ENCODE measurements at places on chromosomes 4 and X.

- DNase-seq = no peak
These were observed 167.3 kb downstream of the SLIT2 start for GRCh38 chr4:20418861-20419451.

- DNase-seq = no peak
These were observed 155.3 kb upstream of the GPC4 start for GRCh38 chrX:133570549-133570948.

DNA sequence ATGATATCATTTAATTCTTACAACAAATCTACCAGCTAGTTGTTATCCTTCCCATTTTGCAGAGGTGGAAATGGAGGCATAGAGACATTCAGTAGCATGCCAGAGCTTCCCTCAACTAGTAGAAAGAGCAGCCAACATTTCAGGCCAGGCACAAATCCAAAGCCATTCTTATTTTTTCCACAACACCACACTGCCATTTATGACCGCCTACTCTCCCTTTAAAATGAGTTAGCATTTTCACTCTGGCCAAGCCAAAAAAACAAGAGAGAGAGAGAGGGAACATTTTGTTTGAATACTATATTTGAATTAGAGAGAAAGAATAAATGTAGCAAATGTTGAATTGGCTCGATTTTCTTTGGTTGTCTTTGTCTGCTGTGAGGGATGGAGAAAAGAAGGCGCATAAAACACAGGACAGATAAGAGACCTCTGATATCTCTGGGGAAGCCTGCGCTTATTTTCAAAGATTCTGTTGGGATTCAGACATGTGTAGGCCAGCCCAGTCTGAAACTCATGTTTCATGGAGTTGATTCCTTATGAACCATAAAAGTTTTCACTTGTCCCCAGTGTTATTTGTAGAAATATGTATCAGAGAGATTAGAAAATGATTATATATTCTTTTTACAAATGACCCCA is 265.7 kb downstream of the RAB28 start:
- no peak for DNase-seq

GRCh38 chr4:120105472-120105871 is 38.8 kb upstream of the MAD2L1 start:
- no peak for DNase-seq

- no peak for DNase-seq
These were observed 219.6 kb upstream of the DIAPH2 start for GRCh38 chrX:96464880-96465558.

DNA sequence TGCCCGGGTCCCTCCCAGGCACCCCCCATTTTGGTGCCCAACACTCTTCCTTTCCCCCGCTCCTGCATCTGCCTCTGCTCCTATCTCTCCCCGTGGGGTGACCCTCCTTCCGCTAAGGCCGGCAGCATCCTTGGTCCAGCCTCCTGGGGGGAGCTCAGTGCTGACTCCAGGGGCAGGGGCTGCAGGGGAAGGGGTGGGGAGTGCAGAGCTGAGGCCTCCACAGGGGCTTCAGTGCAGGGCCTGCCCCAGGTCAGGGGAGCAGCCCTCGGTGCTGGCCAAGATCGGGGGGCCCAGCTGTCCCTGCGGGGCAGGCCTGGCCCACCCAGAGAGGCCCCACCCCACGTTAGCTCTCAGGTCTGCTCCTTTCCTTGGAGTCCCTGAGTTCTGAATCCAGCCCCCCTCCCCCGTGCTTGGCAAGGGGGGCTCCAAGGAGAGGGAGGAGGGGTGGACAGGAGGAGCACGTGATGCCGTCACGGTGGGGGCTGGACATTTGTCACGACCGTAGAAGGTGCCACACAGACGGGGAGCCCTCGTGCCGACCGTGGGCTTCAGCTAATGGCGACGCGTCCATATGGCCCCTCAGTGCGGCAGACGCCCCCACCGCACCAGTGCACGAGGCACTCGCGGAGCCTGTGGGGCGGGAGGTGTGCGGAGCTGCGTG is 63.5 kb upstream of the ADRA2C start:
- DNase-seq = no peak

GRCh38 chrX:39795605-39796004 is 302.2 kb downstream of the BCOR start:
- no peak for DNase-seq

DNA sequence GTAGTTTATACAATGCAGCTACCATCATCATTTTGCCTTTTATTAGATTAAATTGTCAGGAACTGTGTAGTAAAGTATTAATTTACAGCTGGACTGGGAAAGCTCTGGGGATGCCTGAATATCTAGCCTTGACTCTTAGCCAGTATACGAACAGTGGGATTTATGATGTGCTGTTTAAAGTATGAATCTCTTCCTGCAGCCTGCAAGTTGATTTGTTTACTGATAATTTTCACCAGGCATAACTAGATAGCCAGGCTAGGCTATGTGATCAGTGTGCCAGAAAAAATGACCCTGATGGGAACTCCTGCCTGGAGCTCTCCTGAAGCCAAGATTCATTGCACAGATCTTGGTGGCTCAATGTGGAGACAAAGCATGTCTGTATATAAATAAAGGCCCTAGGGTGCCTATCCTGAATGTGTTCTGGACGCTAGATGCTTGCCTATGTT is 119.2 kb downstream of the SCLT1 start:
- no peak for DNase-seq

DNA sequence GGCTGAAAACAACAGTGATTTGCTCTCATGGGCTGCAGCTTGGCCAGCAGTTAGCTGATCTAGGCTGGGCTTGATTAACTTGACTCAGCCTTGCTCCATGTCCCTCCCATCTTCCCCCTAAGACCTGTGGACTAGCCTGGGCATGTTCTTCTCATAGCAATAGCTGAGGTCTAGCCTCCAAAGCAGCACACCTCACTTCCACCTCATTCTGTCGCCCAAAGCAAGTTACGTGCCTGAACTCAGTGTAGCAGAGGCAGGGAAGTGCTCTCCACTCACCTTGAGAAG is 62.2 kb downstream of the EVC start:
- peak; percentile 49 for DNase-seq

- no peak for DNase-seq
These were observed 64.6 kb upstream of the PAGE1 start for GRCh38 chrX:49760290-49760890.

- DNase-seq = no peak
These were observed 21.4 kb upstream of the NOX1 start for GRCh38 chrX:100895365-100896075.

DNA sequence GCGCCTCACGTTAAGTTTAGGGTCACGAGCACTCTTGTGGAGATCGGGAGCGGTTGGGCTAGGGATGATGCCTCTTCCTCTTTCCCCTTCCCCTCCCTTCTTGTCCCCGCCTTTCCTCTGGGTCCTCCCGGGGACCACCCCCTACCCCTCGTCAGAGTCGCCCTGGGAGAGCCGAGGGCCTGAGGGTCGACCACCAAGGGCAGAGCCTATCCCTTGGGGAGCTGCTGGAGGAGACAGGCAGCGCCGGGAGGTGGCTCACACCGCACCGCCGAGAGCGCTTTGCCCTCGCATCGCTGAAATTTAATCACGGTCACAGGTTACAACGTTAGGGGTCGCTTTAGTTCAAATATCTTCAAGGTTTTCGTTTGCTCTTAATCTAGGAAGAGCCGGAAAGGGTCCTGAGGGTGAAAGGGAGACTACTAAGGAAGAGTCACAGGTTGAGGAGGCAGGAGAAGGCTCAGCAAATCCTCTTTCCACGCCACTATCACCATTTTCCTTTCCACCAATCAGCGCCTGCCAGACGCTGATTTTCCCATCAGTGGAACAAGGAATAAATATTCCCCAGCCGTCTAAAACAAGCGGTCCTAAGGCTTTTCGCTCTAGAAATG is 528 bp upstream of the SNCA start:
- DNase-seq = no peak

- DNase-seq = peak; percentile 77
These were observed 691 bp upstream of the IGFBP7 start for GRCh38 chr4:57110640-57111511.

- no peak for DNase-seq
These were observed 29.1 kb upstream of the RAB9B start for GRCh38 chrX:103861200-103861599.

- DNase-seq = no peak
These were observed 195.2 kb upstream of the ANXA10 start for GRCh38 chr4:167897116-167897515.

- no peak for DNase-seq
These were observed 600 bp downstream of the POU3F4 start for GRCh38 chrX:83508526-83509253.

- DNase-seq = no peak
These were observed 73.0 kb downstream of the TLL1 start for GRCh38 chr4:165945991-165946390.

- DNase-seq = no peak
These were observed 51.6 kb downstream of the WDFY3 start for GRCh38 chr4:84914686-84915395.

DNA sequence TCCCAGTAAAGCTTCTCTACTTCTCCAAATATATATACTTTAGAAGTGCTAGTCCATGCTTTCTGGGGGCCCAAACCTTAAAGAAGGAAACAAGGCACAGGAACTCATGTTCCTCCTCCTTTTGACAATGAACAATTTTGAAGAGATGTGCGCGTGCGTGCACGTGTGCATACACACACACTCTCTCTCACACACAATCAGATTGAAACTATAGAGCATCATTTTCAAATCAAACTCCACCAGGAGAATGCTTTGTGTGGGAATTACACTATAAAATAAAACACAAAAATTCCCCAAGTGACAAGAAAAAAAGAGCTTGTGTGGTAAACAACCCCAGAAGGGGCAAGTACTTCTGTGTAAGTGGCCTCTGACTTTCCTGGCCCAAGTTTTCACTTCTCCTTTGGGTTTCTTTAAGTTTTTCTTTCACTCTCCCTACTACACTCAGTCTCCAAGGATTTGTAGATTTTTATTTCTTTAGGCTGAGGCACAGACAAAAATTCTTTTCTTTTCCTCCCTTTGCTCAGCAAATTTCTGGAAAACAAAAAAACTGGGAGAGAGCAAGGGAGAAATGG is 46.6 kb upstream of the SHISA3 start:
- no peak for DNase-seq

GRCh38 chr4:115484479-115484878 is 371.1 kb upstream of the NDST4 start:
- no peak for DNase-seq

DNA sequence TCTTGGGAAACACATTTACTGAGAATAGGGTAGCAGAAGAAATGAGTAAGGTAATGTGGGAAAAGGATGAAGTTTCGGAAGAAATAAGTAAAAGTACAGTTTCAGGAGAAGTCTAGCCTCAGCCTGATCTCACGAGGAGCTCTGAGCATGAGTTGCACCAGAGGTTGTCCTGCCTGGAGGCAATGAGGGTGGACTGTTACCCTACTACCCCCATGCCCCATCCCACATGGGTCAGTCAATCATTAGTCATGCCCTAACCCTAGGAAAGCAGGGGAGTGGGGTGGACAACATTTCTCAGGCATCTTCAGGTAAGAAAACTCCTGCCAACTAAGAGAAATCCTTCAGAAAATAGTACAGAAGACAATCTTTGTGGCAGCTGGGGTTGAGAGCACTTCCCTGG is 35.1 kb downstream of the HS3ST1 start:
- DNase-seq = no peak

- no peak for DNase-seq
These were observed 13.8 kb downstream of the GUCY1B1 start for GRCh38 chr4:155772459-155773195.

DNA sequence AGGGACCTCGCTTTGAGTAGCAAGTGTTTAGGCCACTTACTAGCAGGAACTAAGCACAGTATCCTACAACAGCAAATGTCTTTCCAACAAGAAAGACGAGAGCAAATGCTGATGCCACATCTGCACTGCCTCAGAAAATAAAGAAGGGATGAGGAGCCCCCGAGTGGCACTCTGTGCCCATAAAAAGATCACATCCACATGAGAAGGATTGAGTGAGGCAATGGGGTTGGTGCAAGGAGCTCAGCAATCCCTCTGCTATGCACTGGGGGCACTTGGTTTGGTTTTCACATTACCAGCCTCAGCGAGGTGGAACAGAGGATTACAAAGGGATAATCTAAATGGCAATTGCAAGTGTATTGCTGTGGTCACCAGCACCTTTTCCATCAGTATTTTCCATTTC is 252.8 kb upstream of the SLC7A11 start:
- DNase-seq = no peak

- DNase-seq = no peak
These were observed 65.3 kb downstream of the NEIL3 start for GRCh38 chr4:177374966-177375365.

DNA sequence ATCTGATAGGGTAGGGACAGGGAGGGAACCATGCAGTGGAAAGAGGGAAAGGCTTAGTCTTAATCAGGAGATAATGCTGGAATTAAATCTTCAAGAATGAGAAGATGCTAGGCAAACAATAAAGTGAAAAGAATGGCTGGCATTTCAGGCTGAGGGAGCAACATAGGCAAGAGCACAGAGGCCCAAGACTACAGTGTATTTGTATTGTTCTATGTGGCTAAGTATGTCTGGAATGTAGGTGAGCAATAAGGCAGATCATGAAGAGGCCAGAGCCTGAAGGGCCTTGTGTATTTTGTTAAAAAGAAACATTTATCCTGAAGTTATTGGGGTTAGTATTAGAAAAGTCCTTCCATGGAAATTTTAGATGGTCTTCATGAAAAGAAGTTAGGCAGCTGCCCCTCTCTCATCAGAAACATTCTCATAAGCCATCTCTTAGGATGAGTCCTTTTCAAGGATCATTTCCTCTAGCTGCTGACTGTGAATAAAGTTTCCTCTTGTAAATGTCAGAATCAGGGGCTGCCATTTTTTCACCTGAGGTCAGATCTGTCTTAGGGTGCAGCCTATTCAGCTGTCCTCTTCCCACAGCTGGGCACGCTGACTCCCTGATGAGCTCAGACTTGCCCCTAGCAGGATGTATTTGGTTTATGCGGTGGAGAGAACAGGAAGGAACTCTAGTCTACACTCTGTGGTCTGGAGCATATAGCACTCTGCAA is 46.3 kb downstream of the ATP10D start:
- DNase-seq = no peak

- DNase-seq = no peak
These were observed 21.8 kb downstream of the TLR2 start for GRCh38 chr4:153705743-153706468.

GRCh38 chrX:3445806-3446490 is 99.5 kb upstream of the MXRA5 start:
- DNase-seq = no peak

- DNase-seq = no peak
These were observed 1.0 kb upstream of the TLR1 start for GRCh38 chr4:38805530-38806145.

- DNase-seq = peak; percentile 65
These were observed 4.2 kb upstream of the RGS12 start for GRCh38 chr4:3288571-3289094.

GRCh38 chr4:55682295-55682694 is 46.2 kb upstream of the NMU start:
- DNase-seq = no peak

DNA sequence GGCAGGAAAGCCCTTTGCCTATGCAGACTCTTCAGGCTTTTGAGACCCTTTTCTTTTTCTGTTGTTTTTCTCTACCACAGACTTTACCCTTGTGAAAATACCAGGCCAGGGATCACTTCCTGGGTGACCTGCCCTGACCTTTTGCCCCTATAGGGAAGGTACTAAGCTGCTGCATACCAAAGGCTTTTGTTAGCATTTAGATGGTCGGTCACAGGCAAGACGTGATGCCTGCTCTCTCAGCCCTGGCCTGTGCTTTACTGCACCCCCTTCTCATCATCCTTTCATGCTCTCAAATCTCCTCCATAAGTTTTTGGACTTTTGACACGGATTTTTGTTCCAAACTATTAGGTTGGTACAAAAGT is 98.2 kb downstream of the ARHGAP10 start:
- DNase-seq = no peak

All from coronary artery (tissue), 2 donors.